ENCODE measurements at places on chromosomes 12 and 14. TPM values are rescaled to one million over a fixed set of nuclear protein-coding genes. Genes with fewer than 3 reads are reported as not detected.

Gene SRRM4
- 0.27 TPM for total RNA-seq

Gene DUSP16
- 34.5 TPM for total RNA-seq

Gene KLRC2
- total RNA-seq: 0.33 TPM

DNA sequence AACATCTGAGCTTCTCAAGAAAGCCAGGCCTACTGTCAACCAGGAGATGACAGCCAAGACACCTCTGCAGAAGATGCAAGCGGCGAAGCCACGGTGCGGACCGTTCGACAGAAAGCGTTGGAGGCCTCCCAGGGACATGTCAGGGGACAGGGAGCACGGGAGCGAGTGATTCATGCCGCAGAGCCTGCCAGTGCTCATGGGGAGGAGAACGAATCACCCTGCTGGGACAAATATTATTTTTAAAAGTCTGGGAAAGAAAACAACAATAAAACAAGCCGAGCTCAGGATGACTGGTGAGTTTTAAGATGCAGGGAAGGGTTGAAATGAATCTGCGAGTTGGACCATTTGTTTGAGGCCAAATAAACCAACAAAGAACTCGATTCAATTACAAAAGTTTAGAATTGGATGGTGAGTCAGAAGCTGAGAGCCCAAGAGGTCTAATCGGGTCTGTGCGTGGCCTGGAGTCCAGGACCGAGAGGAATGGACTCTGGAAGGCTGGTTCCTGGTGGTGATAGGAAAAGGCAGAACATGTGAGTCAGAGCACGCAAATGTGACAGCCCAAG, 91.0 kb downstream of the RBM19 start:
- DNase-seq: no peak

DNA sequence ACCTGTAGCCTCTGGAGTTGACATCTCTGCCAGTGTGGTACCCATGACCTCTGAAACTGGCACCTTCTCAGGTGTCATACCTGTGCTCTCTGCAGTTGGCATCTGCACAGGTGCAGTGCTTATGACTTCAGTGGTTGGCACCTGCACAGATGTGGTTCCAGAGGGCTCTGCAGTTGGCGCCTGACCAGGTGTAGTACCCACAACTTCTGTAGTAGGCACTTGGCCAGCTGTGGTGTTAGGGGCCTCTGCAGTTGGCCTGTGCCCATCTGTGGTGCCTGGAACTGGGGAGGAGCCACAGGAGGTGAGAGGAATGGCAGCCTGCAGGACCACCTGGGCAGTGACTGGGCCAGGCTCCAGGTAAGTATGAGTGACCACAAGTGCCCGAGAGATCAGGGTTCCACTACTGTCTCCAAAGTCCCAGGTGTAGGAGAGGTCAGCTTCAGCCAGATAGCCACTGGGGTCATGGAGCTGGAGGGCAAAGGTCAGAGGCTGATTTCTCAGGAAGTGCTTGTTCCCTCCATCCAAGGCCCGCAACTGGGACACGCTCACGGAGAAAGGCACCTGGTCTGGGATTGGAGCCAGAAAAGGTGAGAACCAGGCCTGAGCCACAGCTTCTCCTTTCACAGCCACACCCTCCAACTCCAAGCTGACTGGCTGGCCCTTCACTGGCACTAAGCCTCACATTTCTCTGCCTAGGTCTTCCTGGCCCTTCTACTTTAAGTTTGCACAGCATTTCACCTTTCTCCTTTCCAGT, 8.6 kb downstream of the PMEL start:
- DNase-seq: peak; percentile 60

DNA sequence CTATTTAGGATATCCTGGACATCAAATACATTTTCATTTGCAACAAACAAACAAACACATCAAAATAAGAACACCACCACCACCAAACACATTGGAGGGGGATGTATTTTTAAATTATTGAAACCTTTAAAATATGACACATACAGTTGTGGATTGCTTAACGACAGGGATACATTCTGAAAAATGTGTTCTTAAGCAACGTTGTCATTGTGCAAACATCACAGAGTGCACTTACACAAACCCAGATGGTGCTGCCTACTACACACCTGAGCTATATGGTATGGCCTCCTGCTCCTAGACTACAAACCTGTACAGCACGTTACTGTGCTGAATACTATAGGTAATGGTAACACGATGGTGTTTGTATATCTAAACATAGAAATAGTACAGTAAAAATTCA, 19.4 kb downstream of the PYGL start:
- DNase-seq: no peak
